CMK (cell line): ENCODE measurements at places on chromosomes 1 and 21.

DNA sequence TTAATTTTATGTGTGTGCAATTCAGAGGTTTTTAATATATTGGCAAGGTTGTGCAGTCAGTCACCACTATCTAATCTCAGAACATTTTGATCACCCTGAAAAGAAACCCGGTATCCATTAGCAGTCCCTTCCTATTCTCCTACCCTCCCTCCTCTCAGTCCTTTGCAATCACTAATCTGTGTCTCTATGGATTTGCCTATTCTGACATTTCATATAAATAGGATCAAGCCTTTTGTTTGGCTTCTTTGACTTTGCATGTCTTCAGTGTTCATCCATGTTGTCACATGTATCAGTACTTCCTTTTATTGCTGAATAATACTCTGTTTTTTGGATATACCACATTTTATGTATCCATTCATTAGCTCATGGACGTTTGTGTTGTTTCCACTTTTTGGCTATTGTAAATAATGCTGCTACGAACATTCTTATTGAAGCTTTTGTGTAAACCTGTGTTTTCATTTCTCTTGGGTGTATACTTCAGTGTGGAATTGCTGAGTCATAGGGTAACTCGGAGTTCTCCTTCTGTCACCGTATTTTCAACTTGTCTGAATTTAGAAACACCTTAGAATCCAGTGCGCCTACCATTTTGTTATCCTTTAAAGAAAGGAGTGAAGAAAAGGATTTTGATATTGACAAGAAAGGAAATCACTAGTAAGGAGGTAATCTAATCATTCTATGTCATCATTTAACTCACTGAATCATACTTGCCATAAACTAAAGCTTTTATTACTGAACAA lies 3.4 kb downstream of the CEP85 start:
- DNase-seq, result no peak

- DNase-seq, result no peak
Observed at GRCh38 chr1:61980561-61980960, 214.1 kb upstream of the L1TD1 start.

DNA sequence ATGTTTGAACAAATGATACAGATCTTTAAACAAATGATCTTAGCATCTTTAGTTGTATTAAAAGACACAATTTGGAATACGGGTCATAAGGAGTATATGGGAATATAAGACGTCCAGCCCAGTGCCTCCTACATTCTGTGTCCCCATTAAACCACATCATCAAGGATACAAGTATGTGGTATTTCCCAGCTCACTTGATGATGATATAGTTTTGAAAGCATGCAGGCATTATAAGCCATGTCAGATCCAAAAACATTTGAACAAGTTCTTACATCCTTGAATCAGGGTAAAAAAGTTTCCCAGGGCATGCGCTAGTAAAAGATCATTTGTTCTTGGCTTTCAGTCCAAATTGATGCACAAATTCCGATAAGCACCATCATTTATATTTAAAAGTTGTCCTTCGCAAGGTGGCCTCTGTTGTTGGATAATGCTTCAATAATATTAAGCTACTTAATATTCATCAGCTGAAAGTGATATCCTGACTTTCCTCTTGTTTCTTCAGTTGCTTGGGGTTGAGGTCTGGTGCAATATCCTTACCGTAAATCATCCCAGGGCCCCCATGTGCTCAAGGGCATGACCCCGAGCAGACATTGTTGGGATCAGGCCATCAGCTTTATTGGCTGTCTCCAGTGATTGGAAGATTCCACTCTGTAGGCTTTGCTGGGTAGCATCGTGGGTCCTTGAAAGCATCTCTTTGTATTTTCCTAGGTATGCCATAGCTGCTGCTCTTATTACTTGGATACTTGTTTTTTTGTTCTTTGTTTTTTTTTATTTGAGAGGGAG lies 61.8 kb downstream of the CENPF start:
- DNase-seq, result no peak

GRCh38 chr1:17235135-17235885 lies 13.6 kb upstream of the PADI3 start:
- DNase-seq, result no peak

- DNase-seq, result no peak
Observed at GRCh38 chr1:204258213-204259115, 44.7 kb upstream of the GOLT1A start.

- DNase-seq, result no peak
Observed at GRCh38 chr1:68481041-68481440, 15.8 kb downstream of the DEPDC1 start.

GRCh38 chr1:27136236-27136551 lies 18.7 kb downstream of the SLC9A1 start:
- no peak for DNase-seq
